ENCODE measurements at places on chromosomes 6 and 20. TPM values are rescaled to one million over a fixed set of nuclear protein-coding genes. Genes with fewer than 3 reads are reported as not detected.

GRCh38 chr6:167476844-167477595 lies 152.1 kb downstream of the TTLL2 start:
- no peak overlapping the region for H3K4me3 ChIP-seq
- no peaks in the 10 kb centered on the region for H3K27me3 ChIP-seq
- DNase-seq, result no peak
- no peak overlapping the region for H3K27ac ChIP-seq
- H3K36me3 ChIP-seq, result no peaks in the 10 kb centered on the region

DNA sequence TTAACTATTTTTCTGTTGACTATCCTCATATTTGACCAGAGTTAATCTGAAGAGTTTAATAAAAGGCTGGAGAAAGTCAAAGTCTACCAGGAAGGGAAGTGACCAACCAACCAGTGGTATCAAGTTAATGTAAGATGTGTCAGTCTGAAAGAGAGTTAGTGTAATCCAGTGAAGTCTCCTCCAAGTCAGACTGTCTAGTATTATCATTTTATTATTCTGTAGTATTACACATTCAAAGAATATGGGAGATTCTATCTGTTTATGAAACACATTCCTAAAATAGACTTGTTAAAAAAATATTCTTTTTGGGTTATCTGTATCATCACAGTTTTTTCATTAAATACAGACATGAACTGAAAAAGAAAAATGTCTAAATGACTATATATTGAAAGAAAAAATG lies 194.4 kb downstream of the BTBD9 start:
- no peaks in the 10 kb centered on the region for H3K27me3 ChIP-seq
- no peak overlapping the region for H3K4me3 ChIP-seq
- no peak overlapping the region for H3K27ac ChIP-seq
- DNase-seq, result no peak
- H3K36me3 ChIP-seq, result no peaks in the 10 kb centered on the region

DNA sequence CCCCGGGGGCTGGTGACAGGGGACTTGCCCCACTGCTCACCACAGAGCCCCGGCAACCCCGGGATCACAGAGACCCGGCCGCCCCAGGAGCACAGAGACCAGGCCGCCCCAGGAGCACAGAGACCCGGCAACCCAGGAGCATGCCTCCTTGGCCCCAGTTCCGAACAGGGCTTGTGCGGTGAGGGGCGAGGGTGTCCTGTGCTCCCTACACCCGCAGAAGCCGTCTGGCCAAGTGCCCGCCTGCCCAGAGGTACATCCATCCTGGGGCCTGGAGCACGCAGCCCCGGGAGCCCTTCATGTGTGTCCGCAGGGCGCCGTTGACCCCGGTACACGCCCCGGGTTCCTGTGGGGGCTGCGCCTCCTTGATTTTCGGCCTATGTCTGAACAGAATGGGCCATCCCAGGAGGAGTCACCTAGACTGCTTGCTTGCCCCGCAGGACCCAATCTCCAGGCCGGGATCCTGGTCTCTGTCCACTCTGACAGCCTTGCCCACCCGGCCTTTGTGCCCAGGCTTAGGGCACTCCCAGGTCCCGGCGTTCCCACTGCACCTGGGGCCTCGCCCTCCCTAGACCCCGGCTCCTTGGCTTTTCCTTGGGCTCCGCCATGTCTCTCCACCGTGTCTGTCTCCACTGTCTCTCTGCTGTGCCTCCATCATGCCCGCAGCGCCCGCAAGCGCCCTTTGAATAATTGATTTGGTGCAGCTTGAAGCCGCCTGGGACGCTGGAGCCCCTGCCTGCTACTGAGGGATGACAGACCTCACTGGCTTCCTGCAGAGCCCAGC lies 219.8 kb downstream of the ERMARD start:
- H3K4me1 ChIP-seq, result no peaks in the 10 kb centered on the region
- peak; percentile 31 for DNase-seq
- H3K36me3 ChIP-seq, result no peaks in the 10 kb centered on the region
- no peak overlapping the region for H3K27ac ChIP-seq
- no peak overlapping the region for H3K4me3 ChIP-seq

DNA sequence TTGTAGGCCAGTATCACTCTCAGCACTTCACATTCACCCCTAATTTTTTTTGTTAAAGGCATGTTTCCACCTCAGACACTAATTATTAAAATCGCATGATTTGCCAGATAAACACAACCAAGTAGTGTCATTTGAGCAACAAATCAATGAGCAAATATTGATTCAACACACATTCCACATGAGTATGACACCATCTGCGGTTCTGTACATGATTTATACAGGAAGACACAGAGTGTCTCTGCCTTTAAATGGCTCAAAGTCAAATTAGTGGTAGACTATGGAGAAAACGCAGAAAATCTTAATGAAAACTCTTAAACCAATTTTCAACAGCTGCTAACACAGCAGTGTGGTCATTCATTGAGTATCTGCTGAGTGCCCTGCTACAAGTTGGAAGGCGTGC lies 300.2 kb downstream of the SOX4 start:
- H3K27ac ChIP-seq, result no peak overlapping the region
- no peaks in the 10 kb centered on the region for H3K4me1 ChIP-seq
- DNase-seq, result no peak
- no peaks in the 10 kb centered on the region for H3K36me3 ChIP-seq
- H3K4me3 ChIP-seq, result no peak overlapping the region
- H3K27me3 ChIP-seq, result no peaks in the 10 kb centered on the region

- H3K36me3 ChIP-seq, result no peaks in the 10 kb centered on the region
- H3K27me3 ChIP-seq, result no peaks in the 10 kb centered on the region
- H3K4me1 ChIP-seq, result no peaks in the 10 kb centered on the region
- no peak for DNase-seq
- H3K27ac ChIP-seq, result no peak overlapping the region
These were observed 103.1 kb downstream of the SULF2 start for GRCh38 chr20:47682028-47682783.

- no peak overlapping the region for H3K4me3 ChIP-seq
- DNase-seq, result no peak
- H3K36me3 ChIP-seq, result peaks cover 12% of the 10 kb centered on the region
- no peaks in the 10 kb centered on the region for H3K27me3 ChIP-seq
- H3K4me1 ChIP-seq, result no peaks in the 10 kb centered on the region
These were observed 6.6 kb downstream of the CDK5RAP1 start for GRCh38 chr20:33394718-33395117.

DNA sequence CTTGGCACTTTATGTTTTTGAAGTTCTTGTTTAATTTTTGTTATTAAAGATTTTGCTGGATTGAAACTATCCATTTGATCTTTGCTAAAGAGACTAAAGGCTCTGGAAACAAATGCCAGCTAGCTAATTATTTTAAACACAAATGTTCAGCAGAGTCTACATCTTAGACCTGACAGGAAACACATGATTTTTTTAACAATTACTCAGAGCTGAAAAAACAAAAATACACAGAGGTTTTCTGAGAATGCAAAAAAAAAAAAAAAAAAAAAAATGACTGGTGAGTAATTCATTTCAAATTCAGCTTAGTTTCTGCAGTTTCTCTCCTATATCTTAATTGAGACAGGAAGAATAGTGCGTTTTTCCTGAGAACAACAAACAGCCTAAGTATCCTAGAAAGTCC lies 448.0 kb downstream of the TENT5A start:
- H3K4me3 ChIP-seq, result no peak overlapping the region
- no peak for DNase-seq
- no peaks in the 10 kb centered on the region for H3K36me3 ChIP-seq

DNA sequence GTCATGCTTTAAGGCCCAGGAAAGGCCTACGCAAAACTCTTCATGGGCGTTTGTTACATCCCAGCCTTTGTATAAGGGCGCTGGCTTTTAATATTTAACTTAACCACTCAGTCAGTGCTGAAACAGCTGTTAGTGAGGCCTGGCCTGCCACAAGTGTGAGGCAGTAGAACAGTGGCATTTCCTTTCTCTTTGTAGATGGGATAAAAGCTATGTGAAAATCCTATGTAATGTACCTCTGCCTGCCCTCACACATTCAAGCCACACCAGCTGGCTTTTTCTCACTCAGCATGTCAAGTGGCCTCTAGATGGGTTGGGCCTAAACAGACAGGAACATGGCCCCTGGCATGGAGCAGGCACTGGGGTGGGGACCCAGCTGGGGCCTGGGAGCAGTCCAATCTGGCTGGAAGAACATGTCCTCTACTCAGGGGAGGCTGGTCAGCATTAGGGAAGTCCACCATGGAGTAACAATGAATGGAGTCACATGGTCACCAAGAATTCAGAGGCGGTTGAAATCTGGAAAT lies 20.7 kb downstream of the CGA start:
- H3K36me3 ChIP-seq, result no peaks in the 10 kb centered on the region
- DNase-seq, result no peak
- H3K4me1 ChIP-seq, result no peaks in the 10 kb centered on the region
- no peak overlapping the region for H3K4me3 ChIP-seq
- H3K27me3 ChIP-seq, result no peaks in the 10 kb centered on the region

- H3K27me3 ChIP-seq, result no peaks in the 10 kb centered on the region
- DNase-seq, result no peak
- H3K27ac ChIP-seq, result no peak overlapping the region
- H3K4me3 ChIP-seq, result no peak overlapping the region
These were observed 18.6 kb downstream of the ARID1B start for GRCh38 chr6:156795825-156796224.

DNA sequence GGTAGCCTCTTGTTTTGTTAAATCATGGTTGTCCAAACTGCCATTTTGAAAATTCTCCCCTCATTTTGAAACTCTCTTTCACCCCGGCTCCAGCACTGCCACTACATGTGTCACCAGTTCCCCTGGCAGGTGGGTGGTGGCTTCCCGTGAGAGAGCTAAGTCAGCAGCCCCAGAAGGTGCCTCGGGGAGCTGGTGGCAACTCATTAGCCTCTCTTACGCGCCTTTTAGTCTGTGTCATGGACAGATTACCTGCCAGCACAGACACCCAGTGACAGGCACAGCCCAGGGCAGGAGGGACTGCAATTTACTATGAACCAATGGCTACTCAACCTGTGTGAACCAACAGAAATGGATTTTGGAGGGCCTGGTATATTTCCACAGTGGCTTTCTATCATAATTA lies 147.1 kb upstream of the SASH1 start:
- peaks cover 4% of the 10 kb centered on the region for H3K4me1 ChIP-seq
- no peaks in the 10 kb centered on the region for H3K36me3 ChIP-seq
- no peak for DNase-seq
- no peak overlapping the region for H3K4me3 ChIP-seq
- no peak overlapping the region for H3K27ac ChIP-seq

DNA sequence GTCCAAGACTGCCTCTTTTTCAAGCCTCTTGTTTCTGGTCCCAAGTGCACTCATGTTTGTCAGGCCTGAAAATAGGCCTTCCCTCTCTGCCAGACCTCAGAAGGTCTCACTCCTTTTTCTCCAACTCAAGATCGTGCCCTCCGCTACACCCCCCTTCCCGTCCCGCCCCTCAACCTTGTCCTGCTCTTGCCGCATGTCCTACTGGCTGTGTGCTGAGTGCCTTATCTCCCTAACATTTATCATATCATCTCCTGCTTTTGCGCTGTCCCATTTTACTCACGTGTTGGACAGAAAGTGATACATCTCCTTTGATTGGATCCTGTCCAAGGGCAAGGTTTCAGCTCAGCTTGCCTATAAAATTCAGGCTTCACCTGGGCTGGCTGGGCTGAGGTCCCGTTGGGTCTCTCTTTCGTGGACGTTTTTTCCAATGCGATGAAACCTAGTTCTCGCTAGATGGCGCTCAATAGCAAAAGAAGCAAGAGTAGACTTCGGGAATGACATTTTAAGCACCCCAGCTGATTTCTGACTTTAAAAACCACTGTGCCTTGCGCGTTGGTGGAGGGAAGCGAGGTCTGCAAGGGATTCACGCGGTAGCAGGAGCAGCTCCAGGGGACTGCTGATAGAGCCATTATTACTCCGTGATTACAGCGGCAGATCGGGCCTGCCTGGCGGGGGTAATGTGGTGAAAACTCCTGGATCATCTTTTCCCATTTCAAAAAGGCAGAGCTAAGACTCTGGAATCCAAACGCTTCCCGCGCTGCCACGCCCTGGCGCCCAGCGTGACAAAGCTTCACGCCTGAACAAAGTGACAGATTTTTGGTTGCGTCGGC lies 137.6 kb downstream of the IMPG1 start:
- H3K27me3 ChIP-seq, result no peaks in the 10 kb centered on the region
- no peak for DNase-seq
- H3K4me3 ChIP-seq, result peak overlapping the region; percentile 26
- H3K27ac ChIP-seq, result no peak overlapping the region
- no peaks in the 10 kb centered on the region for H3K36me3 ChIP-seq
- H3K4me1 ChIP-seq, result peaks cover 17% of the 10 kb centered on the region

DNA sequence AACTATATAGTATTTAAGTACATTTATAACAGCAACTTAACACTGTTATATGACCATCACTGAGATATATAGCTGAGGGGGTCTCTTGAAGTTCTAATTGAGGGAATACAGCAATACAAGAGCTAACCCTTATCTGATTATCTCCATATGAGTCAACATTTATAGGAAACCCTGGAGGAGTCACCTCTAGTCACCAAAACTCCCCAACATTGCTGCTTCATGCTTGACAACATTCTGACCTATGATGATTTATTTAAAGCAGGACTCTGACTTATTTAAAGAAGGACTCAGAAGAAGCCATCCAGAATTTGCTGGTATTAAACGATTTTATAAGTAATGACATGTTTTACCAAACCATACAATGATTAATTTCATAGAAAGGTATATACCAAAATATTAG lies 182.6 kb upstream of the NOX3 start:
- H3K4me3 ChIP-seq, result no peak overlapping the region
- no peaks in the 10 kb centered on the region for H3K36me3 ChIP-seq
- H3K27ac ChIP-seq, result no peak overlapping the region
- DNase-seq, result no peak
- H3K27me3 ChIP-seq, result no peaks in the 10 kb centered on the region

GRCh38 chr20:19313342-19314069 lies 101.1 kb downstream of the SLC24A3 start:
- H3K36me3 ChIP-seq, result no peaks in the 10 kb centered on the region
- no peak overlapping the region for H3K27ac ChIP-seq
- H3K4me3 ChIP-seq, result no peak overlapping the region
- no peaks in the 10 kb centered on the region for H3K4me1 ChIP-seq

DNA sequence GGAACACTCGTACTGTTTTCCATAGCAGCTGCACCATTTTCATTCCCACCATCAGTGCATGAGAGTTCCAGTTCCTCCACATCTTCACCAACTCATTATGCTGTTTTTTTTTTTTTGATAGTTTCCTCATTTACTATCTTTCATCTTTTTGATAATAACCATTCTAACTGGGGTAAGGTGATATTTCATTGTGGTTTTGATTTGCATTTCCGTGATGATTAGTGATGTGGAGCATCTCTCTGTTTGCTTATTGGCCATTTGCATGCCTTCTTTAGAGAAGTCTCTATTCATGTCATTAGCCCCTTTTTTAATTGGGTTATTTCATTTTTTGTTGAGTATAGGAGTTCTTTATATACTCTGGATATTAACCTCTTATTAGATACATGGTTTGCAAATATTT lies 25.9 kb downstream of the ACTR5 start:
- H3K4me3 ChIP-seq, result no peak overlapping the region
- no peaks in the 10 kb centered on the region for H3K27me3 ChIP-seq
- H3K27ac ChIP-seq, result no peak overlapping the region
- DNase-seq, result no peak
- H3K4me1 ChIP-seq, result no peaks in the 10 kb centered on the region

Gene HLA-DOA
- polyA plus RNA-seq, result 1.9 TPM

Gene TBPL1
- 12.5 TPM for polyA plus RNA-seq

Gene TCF19
- 3.4 TPM for polyA plus RNA-seq

Gene SEMG1
- polyA plus RNA-seq, result not detected

Gene SYNDIG1
- 0.05 TPM for polyA plus RNA-seq

Gene ETV7
- polyA plus RNA-seq, result 0.43 TPM

Gene DSN1
- polyA plus RNA-seq, result 3.5 TPM

Gene GGT7
- 3.7 TPM for polyA plus RNA-seq

Gene HCK
- 7.7 TPM for polyA plus RNA-seq

Gene C6orf52
- polyA plus RNA-seq, result 0.33 TPM

Gene MCCD1
- not detected for polyA plus RNA-seq

Gene TSPO2
- polyA plus RNA-seq, result 0.39 TPM
